Dorsolateral prefrontal cortex (tissue), 122 donors: ENCODE measurements at places on chromosomes 6 and 20.

DNA sequence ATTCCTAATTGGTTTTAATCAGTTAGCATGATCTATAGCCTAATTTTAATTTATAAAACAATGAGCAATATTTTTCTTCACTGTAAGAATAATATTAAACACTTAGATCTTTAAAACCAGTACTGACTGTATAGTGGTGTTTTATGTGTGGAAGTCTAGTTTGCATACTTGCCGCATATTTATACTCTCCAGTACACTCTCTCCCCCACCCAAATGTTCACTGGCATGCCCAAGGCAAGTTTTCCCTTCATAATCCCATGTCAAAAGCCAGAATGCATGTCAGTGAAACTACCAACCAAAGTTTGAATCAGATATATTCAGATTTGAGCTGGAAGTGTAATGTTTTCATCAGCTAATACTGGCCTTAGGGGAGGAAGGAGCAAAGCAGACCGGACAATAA lies 506.1 kb downstream of the PHF3 start:
- no peak for DNase-seq

- DNase-seq, result no peak
Observed at GRCh38 chr6:136113736-136114173, 136.4 kb downstream of the MTFR2 start.

DNA sequence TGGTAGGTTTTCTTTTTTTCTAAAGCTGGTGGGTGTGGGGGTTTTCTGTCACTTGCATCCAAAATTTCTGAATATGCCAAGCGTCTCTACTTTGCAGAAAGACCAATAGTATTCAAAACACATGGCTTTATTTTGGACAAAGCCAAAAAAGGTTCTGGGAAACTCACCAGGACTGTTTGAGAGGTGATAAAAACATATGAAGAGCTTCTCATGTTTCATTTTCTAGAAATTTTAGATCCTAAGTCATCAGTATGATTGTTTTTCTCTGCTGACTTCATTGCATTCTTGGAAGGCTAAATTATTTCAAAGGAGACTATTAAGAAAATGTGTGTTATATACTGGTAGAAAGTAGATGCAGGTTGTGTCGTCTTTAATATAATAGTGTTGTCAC lies 51.3 kb downstream of the GCLC start:
- DNase-seq, result no peak

DNA sequence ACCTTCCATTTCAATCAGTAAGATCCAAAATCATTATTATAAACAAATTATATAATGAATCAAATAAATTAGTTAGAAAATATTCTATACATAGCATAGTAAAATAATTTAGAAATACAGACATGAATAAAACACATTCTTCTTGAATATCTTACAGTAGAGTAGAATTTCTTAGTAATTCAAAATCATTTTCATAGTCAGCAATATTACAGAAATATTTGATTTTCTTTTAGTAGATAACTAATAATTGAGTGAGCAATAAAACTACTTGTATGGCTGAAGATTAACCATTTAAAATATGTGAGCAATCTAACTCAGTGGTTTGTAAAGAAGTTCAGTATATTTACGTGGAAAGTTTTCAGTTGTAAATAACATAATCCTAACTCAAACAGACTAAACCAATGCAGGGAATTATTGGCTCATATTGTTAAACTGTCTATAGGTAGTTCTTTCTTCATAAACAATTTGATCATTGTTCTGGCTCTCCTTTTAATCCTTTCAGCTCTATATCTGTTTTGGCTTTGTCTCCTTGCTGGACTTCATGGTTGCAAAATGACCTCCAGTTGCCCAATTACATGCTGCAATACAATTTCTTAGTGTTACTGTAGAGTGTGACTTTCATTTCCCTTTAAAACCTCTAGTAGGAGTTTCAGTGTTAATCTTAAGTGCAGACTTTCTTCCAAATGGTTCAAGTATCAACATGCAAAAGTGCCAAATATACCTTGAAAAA lies 307.5 kb downstream of the EYS start:
- DNase-seq, result no peak

GRCh38 chr6:152124429-152125074 lies 317.1 kb downstream of the ESR1 start:
- no peak for DNase-seq

DNA sequence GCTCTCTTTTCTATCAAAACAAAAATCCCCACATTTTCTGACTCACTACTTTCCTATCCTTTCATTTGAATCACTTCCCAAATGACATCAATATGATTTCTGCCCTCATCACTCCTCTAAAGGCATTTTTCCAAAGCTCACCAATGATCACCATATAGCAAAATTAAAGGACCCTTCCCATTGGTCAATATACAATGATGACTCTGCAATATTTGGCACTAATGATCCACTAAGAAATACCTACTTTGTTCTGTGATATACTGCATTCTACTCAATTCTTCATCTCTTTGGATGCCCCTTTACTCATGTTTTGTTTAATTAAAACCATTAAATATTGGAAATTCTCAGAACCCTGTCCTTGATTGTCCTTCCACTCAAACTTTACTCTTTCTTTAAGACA lies 200.3 kb upstream of the PTCHD4 start:
- no peak for DNase-seq

DNA sequence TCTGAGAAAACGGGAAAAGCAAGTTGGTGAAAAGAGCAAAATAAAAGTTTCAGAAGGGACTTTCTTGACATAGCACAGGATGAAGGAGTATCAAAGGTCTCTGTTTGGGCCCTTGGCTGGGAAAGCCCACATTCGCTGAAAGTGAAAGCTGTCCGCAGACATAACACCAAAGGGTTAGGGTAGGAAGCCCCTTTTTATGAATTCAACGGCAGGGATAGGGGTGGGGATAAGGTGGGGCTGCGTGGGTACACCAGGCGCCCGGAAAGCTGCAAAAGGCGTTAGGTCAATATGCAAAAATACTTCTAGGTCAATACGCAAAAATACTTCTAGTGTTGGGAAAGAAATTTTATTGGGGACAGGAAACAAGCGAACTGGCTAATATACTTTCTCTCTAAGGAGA lies 135.1 kb downstream of the OR2B2 start:
- no peak for DNase-seq

DNA sequence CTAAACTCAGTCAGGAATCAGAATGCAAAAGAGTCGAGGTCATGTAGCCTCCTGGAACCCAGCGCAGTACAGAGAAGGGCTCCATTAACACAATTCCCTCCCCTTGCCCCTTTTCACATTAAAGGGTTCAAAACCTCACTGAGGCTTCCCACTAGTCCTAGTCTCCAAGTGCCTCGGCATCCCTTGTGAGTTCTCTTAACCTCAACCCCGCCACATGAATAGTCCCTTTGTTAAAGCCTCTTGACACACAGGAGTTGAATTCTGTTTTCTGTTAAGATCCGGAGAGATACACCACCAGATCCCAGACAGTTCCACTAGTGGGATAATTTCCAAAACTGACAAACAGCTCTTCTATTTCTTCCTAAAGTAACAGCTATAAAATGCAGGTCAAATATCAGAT lies 17.8 kb downstream of the PTPRT start:
- DNase-seq, result no peak

DNA sequence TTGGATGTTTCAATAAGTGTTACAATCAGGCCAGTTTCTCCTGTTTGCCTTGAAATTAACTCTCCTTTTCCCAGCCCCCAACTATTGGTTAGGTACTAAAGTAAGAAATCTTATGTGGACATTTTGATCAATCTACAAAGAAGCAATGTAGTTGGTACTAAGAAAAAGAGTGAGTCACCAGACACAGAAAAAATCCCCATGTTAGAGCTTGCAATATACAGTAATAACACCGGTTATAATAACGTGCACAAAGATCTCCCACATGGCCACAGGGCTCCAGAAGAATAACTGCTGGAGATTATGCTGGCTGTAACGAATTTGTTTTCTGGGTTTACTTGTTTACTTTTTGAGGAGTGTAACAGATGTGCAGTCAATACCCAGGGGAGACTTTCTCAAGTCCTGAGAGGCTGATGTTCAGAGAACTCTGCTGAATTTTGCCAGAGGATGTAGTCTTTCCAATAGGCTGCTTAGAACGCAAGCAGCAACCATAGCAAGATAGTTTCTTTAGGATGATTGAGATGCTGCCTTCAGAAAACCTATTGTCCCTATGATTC lies 166.2 kb upstream of the SPACA1 start:
- DNase-seq, result no peak

DNA sequence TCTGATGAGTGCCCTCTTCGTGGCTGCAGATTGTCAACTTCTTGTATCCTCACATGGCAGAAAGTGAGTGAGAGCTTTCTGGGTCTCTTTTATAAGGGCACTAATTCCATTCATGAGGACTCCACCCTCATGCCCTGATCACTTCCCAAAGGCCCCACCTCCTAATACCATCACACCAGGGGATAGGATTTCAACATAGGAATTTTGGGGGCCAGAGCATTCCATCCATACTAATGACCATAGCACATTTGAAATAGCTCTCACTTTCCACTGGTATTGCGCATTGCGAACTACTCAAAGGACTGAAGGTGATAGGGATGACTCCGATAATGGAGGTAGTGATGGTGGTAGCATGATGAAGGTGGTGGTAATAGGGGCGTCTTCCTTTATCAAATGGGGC lies 324.3 kb downstream of the PRL start:
- no peak for DNase-seq

DNA sequence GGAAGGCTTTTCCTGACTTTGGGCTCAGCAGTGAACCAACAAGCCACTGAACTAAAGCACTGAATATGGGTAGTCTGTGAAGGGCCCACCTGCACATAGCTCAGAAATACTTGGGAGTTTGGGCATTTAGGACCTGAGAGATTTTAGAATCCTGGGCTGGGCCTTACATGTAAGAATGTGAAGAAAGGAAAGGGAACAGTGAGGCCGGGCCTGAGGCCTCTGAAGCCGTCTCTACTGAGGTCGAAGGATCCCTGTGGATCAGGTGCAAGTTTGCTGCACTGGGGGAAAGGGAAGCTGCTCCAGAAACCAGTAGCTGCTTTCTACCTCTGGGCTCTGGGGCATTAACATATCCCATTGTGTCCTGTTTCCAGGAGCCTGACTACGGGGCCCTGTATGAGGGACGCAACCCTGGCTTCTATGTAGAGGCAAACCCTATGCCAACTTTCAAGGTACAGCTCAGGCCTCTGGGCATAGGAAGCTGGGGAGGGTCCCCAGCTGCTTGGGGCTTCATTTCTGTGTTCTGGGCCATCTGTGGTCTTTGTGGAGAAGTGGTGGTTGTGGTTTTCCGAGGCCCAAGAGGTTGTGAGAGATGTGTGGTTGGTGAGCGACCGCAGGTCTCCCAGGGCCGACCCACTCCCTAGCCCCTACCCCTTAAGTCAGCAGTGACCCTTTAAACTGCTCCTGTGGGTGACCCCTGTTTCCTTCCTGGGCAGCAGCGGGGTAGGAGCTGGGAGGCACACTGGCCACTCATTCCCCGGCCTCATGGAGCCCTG lies 30.3 kb downstream of the PLCG1 start:
- DNase-seq, result no peak

DNA sequence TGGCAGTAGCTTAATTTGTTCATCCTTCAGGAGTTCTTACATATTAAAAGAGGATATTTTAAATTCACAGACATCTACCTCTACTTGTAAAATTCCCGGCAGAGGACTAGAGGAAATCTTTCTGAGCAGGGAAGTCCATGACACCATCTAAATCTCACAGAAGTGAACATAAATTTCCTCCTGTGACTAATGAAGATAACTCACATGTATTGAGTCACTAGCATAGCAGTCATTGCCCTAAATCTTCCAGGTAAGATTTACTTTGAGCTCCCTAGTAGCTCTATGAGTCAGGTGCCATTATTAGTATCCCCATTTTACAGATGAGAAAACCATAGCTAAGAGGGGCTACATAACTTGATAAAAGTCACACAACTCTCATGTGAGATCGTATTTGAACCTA lies 1058.6 kb upstream of the FLRT3 start:
- no peak for DNase-seq

- DNase-seq, result no peak
Observed at GRCh38 chr20:881051-881782, 34.9 kb downstream of the ANGPT4 start.

DNA sequence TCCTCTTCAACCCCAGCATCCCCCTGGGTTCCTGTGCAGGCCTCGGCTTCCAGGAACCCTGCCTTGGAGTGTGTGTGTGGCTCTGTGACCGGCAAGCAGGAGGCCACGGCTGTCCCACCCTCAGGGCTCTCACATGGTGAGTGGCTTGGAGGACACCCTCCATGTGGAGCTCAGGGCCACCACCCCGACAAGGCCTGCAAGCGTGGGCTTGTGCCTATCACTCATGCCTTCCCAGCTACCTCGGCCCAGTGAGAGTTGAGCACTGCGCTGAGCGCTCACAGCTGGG lies 76.7 kb downstream of the DACT2 start:
- DNase-seq, result no peak

- no peak for DNase-seq
Observed at GRCh38 chr20:34971561-34972235, 16.0 kb downstream of the MYH7B start.

GRCh38 chr6:81158956-81159355 lies 593.5 kb downstream of the TENT5A start:
- DNase-seq, result no peak
